ENCODE measurements at places on chromosomes 11 and 22. TPM values are rescaled to one million over a fixed set of nuclear protein-coding genes. Genes with fewer than 3 reads are reported as not detected.

GRCh38 chr11:63901660-63902059 lies 15.3 kb downstream of the RCOR2 start:
- no peak overlapping the region for H3K4me3 ChIP-seq
- H3K36me3 ChIP-seq = peaks cover 78% of the 10 kb centered on the region
- no peak overlapping the region for H3K27ac ChIP-seq
- no peak for DNase-seq

DNA sequence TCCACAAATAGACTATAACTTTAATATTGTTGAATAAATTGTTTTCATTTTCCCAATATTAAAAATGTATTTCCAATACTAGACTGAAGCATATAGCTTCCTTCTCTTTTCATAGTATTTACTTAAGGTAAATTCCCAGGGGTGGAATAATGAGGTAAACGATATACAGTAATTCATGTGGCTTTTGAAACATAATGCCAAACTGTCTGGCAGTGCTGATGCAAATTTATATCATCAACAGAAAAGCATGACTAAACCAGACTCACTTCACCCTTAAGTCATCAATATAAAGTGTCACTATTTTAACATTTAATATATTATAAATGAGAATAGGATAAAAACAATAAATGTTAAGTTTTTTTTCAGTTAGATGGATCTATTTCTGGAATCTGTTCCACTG lies 13.6 kb downstream of the C2CD3 start:
- H3K27ac ChIP-seq = no peak overlapping the region
- peaks cover 3% of the 10 kb centered on the region for H3K4me1 ChIP-seq
- H3K4me3 ChIP-seq = no peak overlapping the region
- no peaks in the 10 kb centered on the region for H3K36me3 ChIP-seq
- DNase-seq = no peak

GRCh38 chr22:26812731-26813130 lies 155.3 kb downstream of the MIAT start:
- H3K27me3 ChIP-seq = no peaks in the 10 kb centered on the region
- no peak overlapping the region for H3K4me3 ChIP-seq

DNA sequence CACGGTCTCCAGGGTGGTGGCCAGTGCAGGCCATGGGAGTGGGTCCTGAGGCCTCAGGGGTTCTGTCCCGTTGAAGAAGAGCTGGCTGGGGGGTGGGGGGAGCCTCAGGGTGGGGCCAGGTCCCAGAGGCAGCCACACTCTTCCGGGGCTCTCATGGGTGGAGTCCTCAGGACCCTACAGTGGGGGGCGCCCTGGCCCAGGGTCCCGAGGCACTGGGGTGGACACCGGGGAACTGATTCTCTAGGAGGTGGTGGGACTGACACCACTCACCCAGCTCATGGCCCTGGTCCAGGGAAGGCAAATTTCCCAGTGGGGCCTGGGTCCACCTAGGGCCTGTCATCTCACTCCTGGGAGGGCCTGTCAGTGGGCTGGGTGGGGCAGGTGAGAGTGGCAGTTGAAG lies 12.8 kb downstream of the GGT5 start:
- peaks cover 5% of the 10 kb centered on the region for H3K4me1 ChIP-seq
- no peaks in the 10 kb centered on the region for H3K27me3 ChIP-seq
- no peak overlapping the region for H3K4me3 ChIP-seq
- DNase-seq = no peak

DNA sequence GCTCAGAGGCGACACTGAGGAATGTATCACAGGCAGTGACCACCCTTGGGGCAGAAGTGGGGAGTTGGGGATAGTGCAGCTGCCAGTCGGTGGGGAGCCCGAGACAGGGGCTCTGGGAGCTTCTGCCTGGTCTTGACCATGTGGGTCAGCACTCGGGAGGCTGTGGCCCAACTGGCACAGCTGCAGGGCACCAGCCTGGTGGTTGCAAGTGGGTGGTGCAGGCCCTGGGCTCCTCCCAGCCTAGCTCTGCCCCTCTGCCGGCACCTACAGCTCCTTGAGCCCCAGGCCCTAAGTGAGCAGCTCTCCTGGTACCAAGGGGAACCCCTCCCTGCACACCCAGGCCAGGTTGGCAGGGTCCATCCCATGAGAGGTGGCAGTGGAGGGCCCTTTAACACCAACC lies 12.6 kb upstream of the RASL10A start:
- no peak for DNase-seq
- H3K4me3 ChIP-seq = no peak overlapping the region
- no peak overlapping the region for H3K27ac ChIP-seq
- peaks cover 12% of the 10 kb centered on the region for H3K4me1 ChIP-seq
- peaks cover 37% of the 10 kb centered on the region for H3K36me3 ChIP-seq
- H3K27me3 ChIP-seq = no peaks in the 10 kb centered on the region

- DNase-seq = no peak
- no peak overlapping the region for H3K4me3 ChIP-seq
- no peaks in the 10 kb centered on the region for H3K36me3 ChIP-seq
Measured at GRCh38 chr11:111327908-111328624, 29.7 kb downstream of the POU2AF3 start.

GRCh38 chr11:14370496-14370895 lies 11.5 kb upstream of the RRAS2 start:
- no peaks in the 10 kb centered on the region for H3K27me3 ChIP-seq
- no peak overlapping the region for H3K27ac ChIP-seq
- no peaks in the 10 kb centered on the region for H3K4me1 ChIP-seq
- no peak for DNase-seq
- H3K36me3 ChIP-seq = no peaks in the 10 kb centered on the region

GRCh38 chr11:21811572-21811971 lies 381.3 kb upstream of the ANO5 start:
- H3K27ac ChIP-seq = no peak overlapping the region
- H3K4me3 ChIP-seq = no peak overlapping the region
- H3K36me3 ChIP-seq = no peaks in the 10 kb centered on the region
- H3K4me1 ChIP-seq = no peaks in the 10 kb centered on the region
- DNase-seq = no peak
- H3K27me3 ChIP-seq = no peaks in the 10 kb centered on the region

- no peaks in the 10 kb centered on the region for H3K36me3 ChIP-seq
- peak overlapping the region; percentile 98 for H3K4me3 ChIP-seq
- no peak for DNase-seq
- H3K27me3 ChIP-seq = no peaks in the 10 kb centered on the region
- H3K27ac ChIP-seq = peak overlapping the region; percentile 100
Measured at GRCh38 chr11:86245369-86246292, 1.1 kb downstream of the EED start.

- peaks cover 15% of the 10 kb centered on the region for H3K36me3 ChIP-seq
- H3K27me3 ChIP-seq = no peaks in the 10 kb centered on the region
- peaks cover 39% of the 10 kb centered on the region for H3K4me1 ChIP-seq
- H3K4me3 ChIP-seq = peak overlapping the region; percentile 94
- peak overlapping the region; percentile 96 for H3K27ac ChIP-seq
- no peak for DNase-seq
Measured at GRCh38 chr11:67442504-67443404, 522 bp downstream of the CORO1B start.

- DNase-seq = no peak
- peak overlapping the region; percentile 75 for H3K27ac ChIP-seq
- peaks cover 48% of the 10 kb centered on the region for H3K4me1 ChIP-seq
Measured at GRCh38 chr11:1772270-1773130, 8.8 kb upstream of the CTSD start.

GRCh38 chr22:37519268-37520195 lies at the start of gene CARD10:
CARD10 (minus strand) TSS chr22:37519415; CDS start chr22:37519200, 215 bp downstream.
- no peaks in the 10 kb centered on the region for H3K27me3 ChIP-seq
- H3K4me1 ChIP-seq = peaks cover 37% of the 10 kb centered on the region
- H3K4me3 ChIP-seq = peak within 1 kb of the TSS; percentile 51
- H3K27ac ChIP-seq = peak within 1 kb of the TSS; percentile 89
- no peaks in the 10 kb centered on the region for H3K36me3 ChIP-seq

GRCh38 chr11:128400382-128401203 lies 186.8 kb downstream of the ETS1 start:
- H3K4me1 ChIP-seq = no peaks in the 10 kb centered on the region
- no peaks in the 10 kb centered on the region for H3K36me3 ChIP-seq
- no peak overlapping the region for H3K27ac ChIP-seq
- DNase-seq = no peak

Gene OR4D5
- not detected for total RNA-seq

Gene SUSD2
- total RNA-seq = 1.1 TPM

Gene OR4D9
- not detected for total RNA-seq

All from esophagus squamous epithelium (tissue), 5 donors.